Stimulated activated CD8-positive, alpha-beta memory T cell treated with anti-CD3 and anti-CD28 coated beads, Interleukin-15, amount 100 ng/mL, for 4 hours (primary cell): ENCODE measurements at places on chromosomes 7 and 10.

- no peak for DNase-seq
Measured at GRCh38 chr7:114989531-114989930, 67.6 kb downstream of the MDFIC start.

DNA sequence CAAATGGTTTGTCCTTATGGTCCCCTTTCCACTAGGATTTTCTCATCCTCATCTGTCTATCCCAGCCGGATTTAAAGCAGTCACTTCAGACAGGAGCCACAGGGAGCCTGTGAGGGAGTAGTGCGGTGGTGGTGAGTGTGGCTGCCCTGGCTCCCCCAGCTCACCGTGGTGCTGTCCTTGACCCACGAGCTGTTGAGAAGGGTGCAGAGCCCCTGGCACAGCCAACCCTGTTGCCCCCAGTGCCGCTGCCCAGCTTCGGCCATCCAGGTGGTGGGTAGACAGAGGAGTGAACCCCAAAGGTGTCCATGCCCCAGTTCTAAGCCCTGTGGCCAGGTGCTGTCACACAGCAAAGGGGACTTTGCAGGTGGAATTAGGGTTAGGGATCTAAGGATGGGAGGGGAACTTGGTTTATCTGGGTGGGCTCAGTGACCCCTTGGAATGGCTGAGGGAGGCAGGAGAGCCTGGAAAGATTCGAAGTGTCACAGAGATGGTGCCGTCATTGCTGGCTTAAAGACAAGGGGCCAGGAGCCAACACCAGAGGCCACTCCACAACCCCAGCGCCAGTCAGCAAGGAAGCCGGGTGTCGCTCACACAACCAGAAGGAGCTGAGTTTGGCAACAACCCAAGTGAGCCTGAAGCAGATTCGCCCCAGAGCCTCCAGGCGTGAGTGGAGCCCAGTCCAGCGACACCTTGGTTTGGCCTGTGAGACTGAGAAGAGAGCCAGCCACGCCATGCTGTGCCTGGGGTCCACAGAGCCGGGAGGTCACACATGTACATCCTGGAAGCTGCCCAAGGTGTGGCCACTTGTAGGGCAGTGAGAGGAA is 142.4 kb downstream of the ADCY1 start:
- DNase-seq = no peak

- no peak for DNase-seq
Measured at GRCh38 chr7:5117095-5117970, 71.7 kb downstream of the RBAK start.

GRCh38 chr10:27145937-27146336 is 8.2 kb downstream of the YME1L1 start:
- no peak for DNase-seq

DNA sequence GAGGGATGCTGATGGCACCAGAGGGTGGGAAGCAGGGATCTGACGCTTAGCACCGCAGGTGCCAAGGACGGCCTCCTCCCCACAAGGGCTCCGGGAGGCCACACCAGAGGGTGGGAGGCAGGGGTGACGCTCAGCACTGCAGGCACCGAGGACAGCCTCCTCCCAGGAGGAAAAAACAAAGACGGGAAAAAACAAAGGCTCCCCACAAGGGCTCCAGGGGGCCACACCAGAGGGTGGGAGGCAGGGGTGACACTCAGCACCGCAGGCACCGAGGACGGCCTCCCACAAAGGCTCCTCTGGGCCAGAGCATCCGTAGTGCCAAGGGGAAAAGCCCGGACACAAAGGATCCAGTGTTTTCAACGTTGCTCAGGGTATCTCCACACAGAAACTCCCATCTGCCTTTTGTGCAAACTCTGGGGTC is 25.6 kb downstream of the DIP2C start:
- DNase-seq = no peak

DNA sequence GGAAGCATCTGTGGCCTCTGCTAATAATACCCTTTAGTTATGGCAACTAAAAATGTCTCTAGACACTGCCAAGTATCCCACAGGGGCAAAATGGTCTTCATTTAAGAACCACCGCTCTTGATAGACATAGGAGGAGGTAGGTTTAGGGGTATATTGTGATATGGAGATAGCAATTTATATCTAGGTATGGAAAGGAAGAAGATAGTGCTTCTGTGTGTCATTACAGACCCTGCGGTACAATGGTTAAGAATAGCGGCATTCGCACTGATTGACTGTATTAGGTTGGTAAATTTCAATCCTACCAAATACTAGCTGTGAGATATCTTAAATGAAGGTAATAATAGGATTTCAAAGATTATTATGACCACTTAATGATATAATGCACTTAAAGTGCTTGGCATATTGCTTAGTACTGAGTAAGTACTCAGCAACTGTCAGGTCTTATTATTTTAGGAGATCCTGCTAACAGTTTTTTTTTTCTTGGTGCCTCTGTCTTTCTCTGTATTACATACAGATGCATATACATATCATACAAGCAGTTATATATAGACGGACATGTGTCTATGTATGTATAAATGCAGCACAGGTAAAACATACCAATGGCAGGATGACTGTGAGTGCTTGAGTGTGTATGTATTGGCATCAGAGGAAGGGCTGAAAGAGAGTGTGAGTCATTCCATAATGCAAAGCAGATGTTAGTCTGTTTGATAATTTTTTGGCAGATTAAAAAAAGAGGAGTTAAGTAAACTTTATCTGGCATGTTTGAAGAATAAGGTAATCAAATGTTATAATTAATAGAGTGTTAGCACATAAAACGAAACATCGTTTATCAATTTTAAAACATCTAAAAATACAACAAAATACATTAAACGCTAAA is 50.0 kb upstream of the ITGB8 start:
- no peak for DNase-seq

DNA sequence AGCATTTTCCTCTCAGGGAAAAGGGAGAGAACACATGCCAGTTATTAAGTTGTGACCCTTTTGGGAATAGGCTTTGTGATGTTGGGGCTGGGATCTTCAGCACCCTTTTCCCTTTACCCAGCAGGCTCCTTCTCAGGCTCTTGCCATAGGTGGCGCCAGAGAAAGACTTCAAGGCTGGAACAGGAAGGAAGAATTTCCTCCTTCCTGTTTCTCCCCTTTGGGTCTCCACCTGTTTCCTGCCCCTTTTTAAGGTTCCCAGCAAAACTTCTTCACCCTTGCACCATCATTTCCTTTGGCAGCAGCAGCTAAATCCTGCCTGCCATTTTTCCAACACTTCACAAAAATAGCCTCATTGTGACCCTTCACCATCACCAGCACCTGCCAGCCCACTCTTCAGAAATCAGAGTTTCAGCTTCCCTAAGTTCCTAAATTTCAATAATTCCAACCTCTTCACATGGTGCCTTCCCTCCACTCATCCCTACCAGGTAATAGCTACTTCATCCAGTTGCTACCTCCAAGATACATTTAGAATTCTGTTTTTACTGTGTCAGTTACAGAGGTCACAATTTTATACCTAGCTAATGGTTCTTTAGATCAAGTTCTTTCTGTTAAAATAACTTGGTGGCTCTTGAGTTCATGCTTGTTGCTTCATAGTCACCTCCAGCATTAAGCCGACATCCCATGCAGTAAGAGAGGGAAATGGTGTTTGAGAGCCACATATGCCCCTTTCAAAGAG is 22.4 kb upstream of the FOXK1 start:
- no peak for DNase-seq

- DNase-seq = no peak
Measured at GRCh38 chr10:43119416-43120115, 18.7 kb upstream of the CSGALNACT2 start.

GRCh38 chr7:118327174-118327573 is 102.7 kb downstream of the ANKRD7 start:
- DNase-seq = no peak

DNA sequence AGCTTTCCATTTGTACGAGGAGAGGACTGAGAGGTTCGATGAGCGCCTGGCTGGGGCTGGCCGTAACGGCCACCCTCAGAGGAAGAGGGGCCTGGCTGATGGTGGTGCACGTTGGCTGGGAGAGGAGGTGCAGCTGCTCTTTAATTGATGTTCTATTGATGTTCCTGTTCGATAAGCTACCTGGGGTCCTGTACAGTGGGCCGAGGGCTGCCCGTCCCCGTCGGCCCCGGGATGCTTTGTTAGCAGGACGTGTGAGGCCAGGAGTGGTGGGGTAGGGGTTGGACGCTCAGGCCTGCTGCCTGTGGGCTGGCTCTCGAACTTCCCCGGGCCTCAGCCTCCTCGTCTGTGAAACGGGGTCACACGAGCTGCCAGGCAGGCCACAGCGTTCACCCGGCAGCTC is 25.4 kb downstream of the FAM20C start:
- no peak for DNase-seq

DNA sequence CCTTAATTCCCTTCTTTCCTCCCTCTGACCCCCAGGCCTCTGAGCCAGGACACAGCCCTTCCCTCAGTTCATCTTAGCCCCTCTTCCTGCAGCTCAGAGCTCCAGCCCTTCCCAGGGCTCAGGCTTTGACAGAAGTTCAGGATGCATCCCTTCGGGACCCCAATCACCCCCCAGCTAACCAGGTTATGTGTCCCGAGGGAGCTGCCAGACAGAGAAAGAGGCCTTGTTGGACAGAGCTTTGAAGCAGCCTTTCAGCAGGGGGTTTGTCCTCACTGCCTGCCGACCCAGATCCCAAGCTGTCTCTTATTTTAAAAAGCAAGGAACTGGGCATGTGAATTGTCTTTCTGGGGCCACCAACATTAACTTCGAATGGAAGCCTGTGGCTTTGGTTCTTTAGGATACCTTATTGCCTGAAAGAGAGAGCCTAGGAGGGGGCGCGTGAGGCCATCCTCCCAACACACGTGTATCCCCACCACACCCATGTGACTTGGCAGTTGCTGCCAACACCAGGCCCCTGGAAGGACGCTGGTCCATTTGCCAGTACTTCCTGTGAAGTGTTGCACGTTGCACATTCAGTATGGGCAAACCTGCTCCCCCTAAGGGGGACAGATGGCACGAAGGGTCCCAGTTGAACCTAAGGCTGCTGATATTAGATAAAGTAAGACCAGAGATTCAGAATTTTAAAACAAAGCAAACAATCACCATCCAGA is 858 bp downstream of the CCDC136 start:
- no peak for DNase-seq
